ENCODE measurements at places on chromosomes 12 and 14. TPM values are rescaled to one million over a fixed set of nuclear protein-coding genes. Genes with fewer than 3 reads are reported as not detected.

GRCh38 chr12:89566615-89567014 lies 40.8 kb upstream of the POC1B start:
- no peak for DNase-seq
- no peak overlapping the region for H3K4me3 ChIP-seq
- no peaks in the 10 kb centered on the region for H3K4me1 ChIP-seq
- H3K27ac ChIP-seq: no peak overlapping the region
- H3K36me3 ChIP-seq: no peaks in the 10 kb centered on the region

RD3L gene
- not detected for total RNA-seq

- H3K27me3 ChIP-seq: no peaks in the 10 kb centered on the region
- no peak overlapping the region for H3K27ac ChIP-seq
- DNase-seq: no peak
- no peaks in the 10 kb centered on the region for H3K36me3 ChIP-seq
- H3K4me1 ChIP-seq: no peaks in the 10 kb centered on the region
Measured at GRCh38 chr12:21300632-21301031, 34.1 kb downstream of the SLCO1A2 start.

PROX2 gene
- total RNA-seq: not detected

TAS2R19 gene
- total RNA-seq: not detected

- H3K4me3 ChIP-seq: no peak overlapping the region
- H3K27me3 ChIP-seq: peaks cover 4% of the 10 kb centered on the region
- H3K4me1 ChIP-seq: no peaks in the 10 kb centered on the region
- no peaks in the 10 kb centered on the region for H3K36me3 ChIP-seq
- no peak overlapping the region for H3K27ac ChIP-seq
Measured at GRCh38 chr12:113537751-113538087, 66.0 kb upstream of the LHX5 start.

TAS2R20 gene
- not detected for total RNA-seq

GRCh38 chr12:76922866-76923265 lies 44.0 kb upstream of the CSRP2 start:
- H3K27me3 ChIP-seq: no peaks in the 10 kb centered on the region
- no peaks in the 10 kb centered on the region for H3K36me3 ChIP-seq
- H3K4me3 ChIP-seq: no peak overlapping the region
- H3K27ac ChIP-seq: peak overlapping the region; percentile 55
- H3K4me1 ChIP-seq: peaks cover 3% of the 10 kb centered on the region

GRCh38 chr12:102063069-102063468 lies 1.3 kb upstream of the WASHC3 start:
- no peaks in the 10 kb centered on the region for H3K36me3 ChIP-seq
- no peak overlapping the region for H3K4me3 ChIP-seq
- DNase-seq: no peak
- no peak overlapping the region for H3K27ac ChIP-seq
- no peaks in the 10 kb centered on the region for H3K27me3 ChIP-seq

HOXC13 gene
- 0.10 TPM for total RNA-seq

DNA sequence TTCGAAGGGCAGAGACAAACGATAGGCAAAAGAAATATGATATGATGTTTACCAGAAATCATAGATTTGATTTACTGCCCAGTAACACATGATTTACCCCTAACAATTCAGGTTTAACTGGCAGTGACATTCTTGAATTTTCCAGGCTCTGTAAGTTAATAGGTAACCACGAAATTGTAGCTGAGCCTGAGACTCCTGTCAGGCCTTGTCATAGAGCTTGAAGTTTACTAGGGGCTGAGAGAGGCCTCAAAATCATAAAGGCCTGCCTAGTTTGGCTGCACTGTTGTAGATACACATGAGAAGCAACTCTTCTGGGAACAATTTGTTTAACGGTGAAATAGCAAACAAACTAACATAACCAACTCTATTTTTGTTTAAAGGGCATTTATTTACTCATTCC lies 3.3 kb downstream of the ERP27 start:
- H3K4me3 ChIP-seq: no peak overlapping the region
- H3K36me3 ChIP-seq: no peaks in the 10 kb centered on the region
- no peak for DNase-seq
- no peak overlapping the region for H3K27ac ChIP-seq
- no peaks in the 10 kb centered on the region for H3K4me1 ChIP-seq

- H3K36me3 ChIP-seq: no peaks in the 10 kb centered on the region
- H3K4me3 ChIP-seq: no peak overlapping the region
- DNase-seq: no peak
- H3K27me3 ChIP-seq: no peaks in the 10 kb centered on the region
Measured at GRCh38 chr12:81094718-81095360, 17.0 kb downstream of the ACSS3 start.

Measured in gastrocnemius medialis (tissue), 4 donors.